ENCODE measurements at places on chromosomes 4 and X. TPM values are rescaled to one million over a fixed set of nuclear protein-coding genes. Genes with fewer than 3 reads are reported as not detected.

The UGT2B17 gene
- total RNA-seq = not detected

The TEX13B gene
- total RNA-seq = not detected

The PPARGC1A gene
- total RNA-seq = 2.4 TPM

The SPANXN4 gene
- total RNA-seq = not detected

The FAAH2 gene
- not detected for total RNA-seq

The FAM236B gene
- total RNA-seq = not detected

The PCYT1B gene
- 0.46 TPM for total RNA-seq

The TMEM185A gene
- total RNA-seq = 13.1 TPM

The CC2D2A gene
- total RNA-seq = 16.3 TPM

The FGFBP2 gene
- 0.27 TPM for total RNA-seq

The TMEM33 gene
- 105 TPM for total RNA-seq

The RAB40AL gene
- not detected for total RNA-seq

GRCh38 chrX:26262121-26262523, 46.2 kb downstream of the MAGEB5 start:
- DNase-seq = no peak

DNA sequence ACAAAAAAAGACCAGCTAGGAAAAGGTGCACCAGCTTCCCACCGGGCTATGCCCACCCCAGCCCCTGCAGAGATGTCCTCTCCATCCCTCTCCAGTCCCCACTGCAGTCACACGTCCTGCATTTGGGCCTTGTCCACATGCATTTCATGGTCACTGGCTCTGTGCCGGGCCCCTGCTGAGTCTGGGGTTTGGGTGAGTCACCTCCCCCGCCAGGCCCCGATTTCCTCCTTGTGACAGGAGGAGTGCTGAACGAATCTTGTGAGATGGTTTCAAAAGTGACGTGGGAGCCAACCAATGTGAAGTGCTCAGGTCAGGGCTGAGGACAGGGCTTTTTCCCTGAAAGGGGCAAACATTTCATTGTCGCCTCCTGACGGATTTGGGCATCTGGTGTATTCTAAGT, 7.1 kb downstream of the CPZ start:
- peak; percentile 96 for DNase-seq

DNA sequence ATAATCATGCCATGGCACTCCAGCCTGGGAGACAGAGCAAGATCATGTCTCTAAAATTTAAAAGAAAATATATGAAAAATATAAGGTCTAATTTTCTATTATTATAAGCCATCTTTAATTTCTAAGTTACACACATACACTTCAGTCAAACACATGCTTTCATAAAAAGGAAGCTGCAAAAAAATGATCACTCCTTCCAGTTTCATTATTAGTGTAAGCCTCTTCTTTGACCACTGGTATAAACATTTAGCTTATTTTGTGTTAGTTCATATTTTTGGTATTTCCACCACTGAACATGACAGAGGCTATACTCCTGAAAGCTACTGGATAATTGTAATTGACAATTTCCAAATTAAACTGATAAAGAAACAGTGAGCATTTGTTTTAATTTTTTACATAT, 163.3 kb upstream of the USP38 start:
- DNase-seq = no peak

GRCh38 chr4:96525898-96526297, 686.0 kb downstream of the PDHA2 start:
- DNase-seq = peak; percentile 50

DNA sequence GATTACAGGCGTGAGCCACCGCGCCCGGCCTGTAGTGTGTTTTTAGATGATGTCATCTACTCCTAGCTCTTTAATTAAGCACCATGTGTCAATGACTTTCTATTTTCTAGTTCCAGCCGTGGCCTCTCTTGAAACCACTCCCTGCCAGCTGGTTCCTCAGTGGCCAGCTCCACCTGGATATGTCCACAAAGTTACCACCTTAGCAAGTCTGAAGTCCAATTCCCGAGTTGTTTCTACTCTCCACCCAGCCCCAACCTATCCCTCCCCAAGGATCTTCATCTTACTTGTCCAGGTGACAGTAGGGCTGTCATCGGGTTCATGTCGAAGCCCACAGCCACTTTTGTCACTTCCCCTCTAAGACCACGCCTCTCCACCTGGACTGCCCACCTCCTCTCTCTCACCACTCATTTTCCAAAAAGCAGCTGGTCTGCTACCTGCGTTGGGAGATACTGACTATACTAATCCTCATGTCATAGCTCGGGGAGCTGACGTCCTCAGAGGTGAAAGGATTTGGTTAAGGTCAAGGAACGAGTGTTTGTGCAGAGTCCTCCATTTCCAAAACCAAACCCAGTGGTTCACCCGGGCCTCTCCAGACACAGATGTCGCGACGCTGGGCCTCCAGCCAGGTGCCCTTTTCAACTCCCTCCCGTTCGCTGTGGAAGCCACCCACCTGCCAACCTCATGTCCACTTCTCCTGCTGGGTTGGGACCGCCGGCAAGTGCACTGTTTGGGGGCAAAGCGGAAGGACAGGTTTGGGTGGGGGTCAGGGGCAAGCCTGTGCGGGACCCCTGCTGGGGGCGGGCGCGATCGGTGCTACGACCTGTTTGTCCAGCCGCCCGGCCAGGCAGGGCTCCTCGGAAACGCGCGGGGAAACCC, 704 bp downstream of the FAM3A start:
- DNase-seq = no peak

DNA sequence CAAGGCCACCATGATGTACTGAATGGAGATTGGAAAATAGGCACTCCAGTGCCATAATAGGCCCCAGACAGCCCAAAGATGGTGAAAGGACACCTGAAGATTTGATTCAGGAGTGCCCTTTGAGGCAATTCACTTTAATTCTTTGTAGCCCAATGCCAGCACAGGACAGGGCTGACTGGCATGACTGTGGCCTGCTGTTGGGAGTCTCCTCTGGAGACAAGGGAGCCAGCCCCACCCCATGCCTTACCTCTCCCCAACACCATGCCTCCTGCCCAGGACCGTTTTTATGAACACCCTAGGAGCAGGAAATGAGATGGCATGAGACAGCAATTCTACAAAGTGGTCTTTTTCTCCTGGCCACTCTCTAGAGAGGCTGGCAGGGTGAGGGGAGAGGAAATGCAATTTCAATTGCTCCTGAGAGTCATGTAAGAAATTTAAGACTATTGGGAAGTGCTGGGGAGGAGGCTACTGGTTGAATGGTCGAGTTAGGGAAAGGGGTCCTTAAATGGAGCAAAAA, 94.2 kb upstream of the MAMLD1 start:
- DNase-seq = no peak

- DNase-seq = no peak
These were observed 214.4 kb downstream of the SCFD2 start for GRCh38 chr4:53151489-53151788.

- no peak for DNase-seq
These were observed 947 bp upstream of the RPL10 start for GRCh38 chrX:154396973-154397887.

- no peak for DNase-seq
These were observed 85.3 kb upstream of the TLL1 start for GRCh38 chr4:165787516-165788274.

- DNase-seq = no peak
These were observed 266.7 kb upstream of the MAGEB2 start for GRCh38 chrX:29948653-29949052.

DNA sequence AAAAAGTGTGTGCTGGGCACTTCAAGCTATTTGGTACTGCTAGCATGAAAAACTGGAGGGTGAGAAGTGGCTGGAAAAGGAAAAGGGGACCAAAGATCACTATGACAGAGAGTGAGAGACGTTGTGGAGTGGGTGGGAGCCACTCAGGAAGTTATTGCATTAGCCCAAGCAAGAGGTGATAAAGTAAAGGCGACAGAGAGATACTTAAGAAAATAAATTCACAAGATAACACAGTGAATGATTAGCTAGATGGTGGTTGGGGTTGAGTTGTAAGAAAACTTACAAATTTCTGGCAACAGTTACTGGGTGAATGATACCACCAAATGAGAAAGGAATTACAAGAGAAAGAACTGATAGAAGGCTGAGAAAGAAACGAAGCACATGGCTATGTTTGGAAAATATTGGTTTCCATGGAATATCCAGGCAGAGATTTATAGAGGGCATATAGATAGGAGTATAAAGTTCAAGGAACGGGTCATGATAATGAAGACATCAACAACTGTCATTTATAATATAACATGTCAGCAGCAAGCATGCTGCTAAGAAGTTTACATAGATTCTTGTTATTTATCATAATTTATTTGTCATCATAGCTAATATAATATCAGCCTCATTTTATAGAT, 60.7 kb downstream of the CASK start:
- no peak for DNase-seq

- DNase-seq = no peak
These were observed 13.5 kb upstream of the PRSS48 start for GRCh38 chr4:151263455-151263854.

DNA sequence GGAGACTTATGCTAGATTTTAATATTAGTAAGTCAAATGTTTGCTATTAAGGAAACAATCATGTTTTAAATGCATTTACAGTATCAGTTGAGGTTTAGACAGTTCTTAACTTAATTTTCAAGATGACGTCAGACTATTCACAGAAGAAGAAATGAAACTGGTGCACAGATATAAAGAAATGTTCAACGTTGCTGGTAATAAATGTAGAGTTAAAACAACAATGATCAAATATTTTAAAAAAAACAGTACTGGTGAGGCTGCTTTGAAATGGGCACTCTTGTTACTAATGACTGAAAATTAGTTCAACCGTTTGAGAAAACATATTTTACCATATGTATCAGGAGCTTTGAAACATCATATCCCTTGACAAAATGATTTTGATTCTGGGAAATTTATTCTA, 44.2 kb downstream of the ABHD18 start:
- no peak for DNase-seq

DNA sequence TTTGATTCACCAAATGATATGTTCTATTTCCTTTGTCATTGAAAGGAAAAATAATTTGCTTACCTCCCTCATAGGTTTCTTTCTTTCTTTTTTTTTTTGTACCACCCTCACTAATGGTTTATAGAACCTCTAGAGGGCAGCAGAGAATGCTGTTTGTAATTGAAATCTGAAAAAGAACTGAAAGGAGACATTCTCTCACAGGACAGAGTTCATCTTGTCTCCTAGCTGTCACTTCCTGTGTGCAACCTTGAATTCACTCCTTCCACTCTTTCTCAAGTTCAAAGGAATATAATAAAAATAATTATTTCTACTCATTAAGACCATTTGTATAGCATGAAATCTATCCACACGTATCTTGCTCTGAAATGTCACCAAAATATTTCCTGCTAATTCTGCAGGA, 51.0 kb downstream of the GUCY1B1 start:
- DNase-seq = peak; percentile 81

DNA sequence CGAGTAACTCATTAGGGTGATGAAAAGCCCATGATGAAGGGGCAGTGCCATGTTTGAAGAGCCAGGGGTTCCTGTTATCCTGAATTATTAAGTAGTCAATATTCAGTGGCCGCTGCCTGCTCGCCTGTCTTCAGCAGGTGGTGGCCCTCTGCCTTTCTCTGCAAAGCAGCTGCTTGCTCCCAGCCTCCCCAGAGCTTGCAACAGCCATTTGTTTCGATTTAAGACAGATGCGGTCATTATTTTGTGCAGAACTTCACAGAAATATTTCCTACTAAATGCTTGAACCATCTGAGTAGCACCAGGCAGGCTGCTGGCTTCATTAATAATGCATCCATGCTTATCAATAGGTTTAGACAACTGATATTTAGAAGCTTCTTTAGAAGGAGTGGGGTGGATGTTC, 104.3 kb upstream of the TTC29 start:
- DNase-seq = no peak

DNA sequence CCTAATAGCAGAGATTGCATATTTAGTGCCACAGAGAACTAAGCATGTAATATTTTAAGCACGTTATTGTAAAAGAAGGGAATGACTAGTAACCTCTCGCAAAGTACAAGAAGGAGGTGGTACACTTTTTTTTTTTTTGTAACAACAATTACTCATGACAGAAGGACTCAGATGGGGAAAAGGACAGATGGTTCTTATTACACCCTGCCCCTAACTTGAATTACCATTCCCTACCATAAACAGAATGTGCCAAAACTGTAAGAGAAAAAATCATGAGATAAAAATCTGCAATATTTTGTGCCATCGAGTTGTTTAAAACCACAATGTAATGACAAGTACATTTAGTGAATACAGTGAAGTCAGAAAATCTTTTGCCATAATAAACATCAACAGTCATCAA, 33.0 kb upstream of the RAPGEF2 start:
- peak; percentile 41 for DNase-seq

DNA sequence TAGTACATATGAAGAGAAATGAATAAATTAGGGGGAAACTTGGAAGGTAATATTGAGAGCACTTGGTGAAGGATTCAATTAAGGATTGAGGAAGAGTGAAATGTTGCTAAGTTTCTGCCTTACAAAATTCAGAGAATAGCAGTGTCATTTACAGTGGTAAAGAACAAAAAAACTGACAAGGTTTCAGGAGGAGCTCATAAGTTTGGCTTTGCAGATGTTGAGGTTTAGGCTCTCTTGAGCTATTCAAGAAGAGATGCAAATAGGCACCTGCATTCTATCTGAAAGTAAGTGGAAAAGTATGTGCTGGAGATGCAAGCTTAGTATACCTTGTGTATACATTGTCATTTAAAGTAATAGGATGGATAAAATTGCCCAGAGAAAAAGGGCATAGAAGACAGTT, 22.3 kb upstream of the EMCN start:
- DNase-seq = no peak

DNA sequence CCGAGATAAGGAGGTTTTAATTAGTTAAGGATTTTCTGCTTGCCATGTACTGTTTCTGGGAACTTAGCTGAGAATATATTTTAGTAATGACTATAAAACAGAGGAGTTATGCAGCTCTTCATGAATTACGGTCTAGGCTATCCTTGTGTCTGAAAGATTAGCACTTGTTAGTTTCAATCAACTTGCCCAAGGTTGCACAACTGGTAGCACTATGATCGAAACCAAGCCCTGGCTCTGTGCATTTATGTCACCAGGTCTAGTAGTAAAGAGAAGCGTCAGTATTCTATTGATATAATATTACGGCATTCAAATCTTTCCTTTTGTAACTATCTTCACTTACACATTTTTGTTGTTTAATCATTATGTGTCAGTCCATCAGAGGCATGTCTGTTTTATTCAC, 176.0 kb downstream of the TLL1 start:
- DNase-seq = no peak

- DNase-seq = peak; percentile 20
These were observed 54.4 kb upstream of the USP26 start for GRCh38 chrX:133151336-133151735.

DNA sequence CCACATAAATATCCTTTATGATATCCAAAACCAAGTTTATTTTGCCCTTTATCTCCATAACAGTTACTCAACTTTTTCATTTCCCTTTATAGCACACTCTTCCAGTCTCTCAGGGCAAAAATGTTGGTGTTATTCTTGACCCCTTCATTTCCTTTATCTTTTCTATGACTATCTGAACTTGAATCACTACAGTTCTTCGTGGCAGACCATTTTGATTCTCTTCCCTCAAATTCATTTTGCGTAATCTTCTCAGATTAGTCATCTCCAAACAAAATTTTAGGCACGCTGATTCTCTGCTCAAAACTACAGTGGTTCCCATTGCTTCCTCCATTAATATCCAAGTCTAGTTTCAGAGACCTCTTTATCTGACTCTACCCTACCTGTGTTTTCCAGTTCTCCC, 26.1 kb downstream of the RUFY3 start:
- no peak for DNase-seq

- no peak for DNase-seq
These were observed 35.5 kb downstream of the PLAC1 start for GRCh38 chrX:134622813-134623185.

Measured in H4 (cell line).